Bone marrow (tissue), 2 donors: ENCODE measurements at places on chromosomes 3 and 15.

- DNase-seq, result no peak
Measured at GRCh38 chr3:78644847-78645246, 1123.0 kb downstream of the ROBO1 start.

DNA sequence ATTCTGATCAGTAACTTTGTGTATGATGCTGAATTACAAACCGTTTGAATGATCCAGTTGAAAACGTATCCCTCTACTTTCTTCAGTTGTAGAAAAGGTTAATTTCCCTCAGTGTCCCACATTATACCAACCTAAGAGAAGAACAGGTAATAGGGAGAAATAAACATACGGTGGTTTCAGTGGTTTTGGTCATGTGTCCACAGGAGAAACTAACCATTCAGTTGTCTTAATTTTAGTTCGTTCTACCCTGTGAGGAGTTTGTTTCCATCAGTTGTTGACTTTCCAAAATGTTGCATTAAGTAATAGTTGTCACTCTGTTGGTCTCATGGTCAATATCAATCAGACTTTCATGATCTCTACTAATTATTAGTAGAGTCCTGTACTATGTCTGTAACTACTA is 15.1 kb downstream of the CALML4 start:
- DNase-seq, result no peak

- peak; percentile 5 for DNase-seq
Measured at GRCh38 chr3:75192146-75192616, 471.9 kb upstream of the FRG2C start.

GRCh38 chr3:145807990-145808389 is 353.0 kb downstream of the PLOD2 start:
- no peak for DNase-seq

- no peak for DNase-seq
Measured at GRCh38 chr15:101145362-101145761, 106.5 kb downstream of the CHSY1 start.

GRCh38 chr3:174232658-174233429 is 626.3 kb upstream of the NAALADL2 start:
- DNase-seq, result no peak

DNA sequence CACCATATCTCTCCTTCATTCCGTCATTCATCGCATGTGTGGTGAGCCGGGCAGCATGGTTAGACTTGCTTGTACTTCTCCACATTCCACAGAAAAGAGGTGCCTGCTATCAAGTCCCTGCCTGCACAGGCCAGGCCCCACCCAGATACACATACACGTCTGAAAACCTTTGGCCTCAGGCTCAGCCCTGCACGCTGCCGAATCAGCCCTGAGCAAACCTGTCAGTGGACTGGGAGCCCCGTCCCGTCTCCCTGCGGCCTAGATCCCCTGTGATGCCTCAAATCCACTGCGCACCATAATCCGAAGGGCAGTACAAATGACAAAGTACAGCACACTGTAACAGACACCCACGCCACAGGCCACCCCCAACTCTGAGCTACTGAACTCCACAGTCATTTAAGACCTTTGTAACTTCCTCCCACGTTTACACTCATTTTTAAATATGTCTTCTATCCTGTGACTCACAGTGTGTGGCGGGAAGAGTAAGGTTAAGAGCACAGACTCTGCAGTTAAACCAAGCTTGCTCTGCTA is 67.1 kb downstream of the MB21D2 start:
- DNase-seq, result no peak

- no peak for DNase-seq
Measured at GRCh38 chr3:28103861-28104260, 137.6 kb upstream of the CMC1 start.

GRCh38 chr15:77030048-77030927 is 35.4 kb downstream of the PSTPIP1 start:
- no peak for DNase-seq

GRCh38 chr15:83207660-83208366 is at the start of gene HDGFL3:
Gene HDGFL3, minus strand, starts transcription at chr15:83207823. Its CDS starts 409 bp downstream, at chr15:83207414.
- no peak for DNase-seq

GRCh38 chr3:124685481-124685880 is 44.8 kb upstream of the UMPS start:
- no peak for DNase-seq

DNA sequence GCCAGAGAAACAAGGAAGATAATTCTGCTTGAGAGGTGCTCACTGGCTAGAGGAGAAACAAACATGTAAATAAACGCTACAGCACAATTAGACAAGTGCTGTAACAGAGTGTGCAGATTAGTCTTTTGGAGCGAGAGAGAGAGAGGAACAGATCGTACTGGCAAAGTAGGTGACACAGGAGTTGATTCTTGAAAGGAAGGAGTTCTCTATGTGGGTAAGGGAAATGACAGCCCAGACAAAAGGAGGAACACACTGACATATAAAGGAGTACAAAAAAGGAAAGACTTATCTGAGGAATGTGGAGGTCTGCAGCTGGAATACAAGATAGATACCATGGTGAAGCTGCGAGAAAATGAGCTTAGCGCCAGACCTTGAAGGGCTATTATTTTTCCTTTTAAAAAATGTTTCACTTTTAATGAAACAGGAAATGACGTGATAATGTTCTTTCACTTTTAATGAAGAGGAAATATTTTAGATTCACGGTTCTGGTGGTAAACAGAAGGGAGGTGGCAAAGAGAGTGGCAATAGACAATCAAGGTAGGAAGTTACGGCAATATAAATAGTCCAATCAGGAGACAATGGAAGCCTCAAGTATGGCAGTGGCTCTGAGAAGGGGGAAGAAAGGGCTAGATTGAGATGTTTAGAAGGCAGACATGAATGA is 202.9 kb downstream of the VPS13C start:
- DNase-seq, result no peak

DNA sequence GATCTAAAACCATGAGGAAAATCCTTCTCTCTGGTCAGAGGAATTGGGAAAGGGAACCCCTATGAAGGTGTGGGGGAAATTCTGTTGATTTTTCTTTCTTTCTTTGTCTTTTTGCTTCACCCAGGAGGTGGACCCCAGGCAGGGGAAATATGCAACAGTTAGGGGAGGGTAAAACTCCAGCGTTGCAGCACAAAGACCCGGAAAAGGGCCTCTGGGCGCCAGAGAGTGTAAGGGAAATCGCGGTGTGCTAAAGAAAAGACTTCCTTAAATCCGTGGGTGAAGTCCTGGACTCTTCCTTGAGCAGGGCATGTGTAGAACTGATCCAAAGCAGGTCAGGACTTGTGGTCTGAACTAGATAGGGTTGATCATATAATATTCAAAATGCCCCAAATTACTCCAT is 11.1 kb upstream of the TBC1D21 start:
- no peak for DNase-seq

- no peak for DNase-seq
Measured at GRCh38 chr15:89494031-89494430, 2.4 kb downstream of the RHCG start.

DNA sequence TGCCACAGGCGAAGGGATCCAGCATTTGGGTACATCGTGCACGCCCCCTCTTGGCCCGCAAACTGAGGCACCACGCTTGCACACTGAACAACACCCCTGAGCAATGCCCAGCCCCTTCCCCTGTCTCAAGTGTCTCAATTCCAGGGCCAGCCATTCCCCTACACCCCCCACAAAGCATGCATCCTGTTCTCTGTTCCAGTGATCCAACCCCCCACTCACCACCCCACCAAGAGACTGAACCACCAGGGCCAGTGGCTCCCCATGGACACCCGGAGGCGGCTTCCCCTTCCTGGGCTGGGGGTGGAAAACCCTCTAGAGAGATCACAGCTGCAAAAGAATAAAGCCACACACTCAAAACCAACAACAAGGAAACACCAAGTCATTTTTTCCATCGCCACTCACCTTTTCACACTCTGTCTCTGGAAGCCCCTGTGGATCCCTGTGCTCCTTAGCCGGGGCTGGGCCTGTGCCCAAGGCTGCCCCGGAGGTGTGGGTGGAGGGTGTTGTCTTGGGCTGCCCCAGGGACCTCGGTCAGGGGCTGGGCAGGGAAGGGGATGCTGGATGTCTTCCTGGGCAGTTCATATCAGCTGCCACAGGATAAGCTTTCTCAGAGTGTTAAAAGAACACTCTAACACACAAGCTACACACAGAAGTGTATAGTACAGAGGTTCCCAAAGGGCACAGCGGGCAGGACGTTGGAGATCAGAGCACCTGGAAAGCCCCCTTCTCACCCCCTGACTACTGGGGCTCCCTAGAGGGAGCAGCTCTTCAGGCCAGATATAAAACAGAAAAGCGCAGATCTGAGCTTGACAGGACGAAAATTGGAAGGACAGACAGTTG is 92.5 kb downstream of the CHSY1 start:
- no peak for DNase-seq

DNA sequence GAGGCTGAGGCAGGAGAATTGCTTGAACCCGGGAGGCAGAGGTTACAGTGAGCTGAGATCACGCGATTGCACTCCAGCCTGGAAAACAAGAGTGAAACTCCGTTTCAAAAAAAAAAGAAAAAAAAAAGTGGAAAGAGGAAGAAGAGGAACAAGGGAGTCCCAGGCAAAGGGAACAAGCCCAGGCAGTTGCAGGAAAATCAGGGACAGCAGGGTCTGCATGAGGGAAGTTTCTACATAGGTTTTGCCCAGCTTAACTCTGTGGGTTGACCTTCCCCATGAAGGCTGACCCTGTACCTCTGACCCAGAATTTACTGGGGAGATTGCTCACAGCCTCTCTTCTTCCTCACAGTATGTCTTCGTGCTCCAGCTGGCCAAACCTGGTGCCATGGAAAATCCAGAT is 12.3 kb downstream of the RBP1 start:
- no peak for DNase-seq

- no peak for DNase-seq
Measured at GRCh38 chr15:43930556-43930955, 103.8 kb downstream of the WDR76 start.

GRCh38 chr15:96524676-96525417 is 194.3 kb downstream of the NR2F2 start:
- no peak for DNase-seq

DNA sequence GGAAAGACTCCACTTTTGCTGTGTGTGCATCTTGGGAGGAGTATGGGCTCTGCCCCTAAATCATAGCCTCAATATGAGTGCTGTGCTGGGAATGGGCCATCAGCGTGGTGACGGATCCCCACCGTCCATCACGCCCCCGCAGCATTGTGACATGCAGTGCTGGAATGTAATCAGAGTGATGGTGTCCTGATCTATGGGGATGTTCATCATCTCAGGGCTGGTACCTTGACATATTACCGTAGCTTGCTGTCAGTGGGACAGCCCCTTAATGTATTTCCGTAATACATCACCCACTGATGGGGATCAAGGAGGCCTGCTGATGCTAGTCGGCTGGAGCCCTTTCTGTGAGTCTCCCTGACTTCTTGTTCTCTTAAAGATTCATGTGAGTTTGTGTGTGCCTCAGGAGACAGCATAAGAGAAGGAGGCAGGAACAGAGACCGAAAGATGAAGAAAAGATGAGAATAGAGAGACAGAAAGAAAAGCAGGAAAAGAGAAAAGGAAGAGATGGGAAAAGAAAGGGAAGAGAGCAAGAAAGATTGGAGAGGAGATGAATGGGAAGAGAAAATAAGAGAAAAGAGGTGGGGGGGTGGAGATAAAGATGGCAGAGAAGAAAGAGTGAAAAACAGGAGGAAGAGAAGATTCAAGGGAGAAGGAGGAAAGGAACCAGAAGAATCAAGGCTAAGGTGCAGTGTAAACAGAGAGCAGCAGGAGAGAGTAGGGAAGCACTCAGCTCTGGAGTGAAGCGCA is 183.7 kb downstream of the RPLP1 start:
- no peak for DNase-seq
